Activated CD8-positive, alpha-beta memory T cell treated with anti-CD3 and anti-CD28 coated beads for 1 hour (primary cell): ENCODE measurements at places on chromosomes 3 and 15.

GRCh38 chr3:150527464-150528255 lies 18.6 kb downstream of the SERP1 start:
- DNase-seq = no peak

DNA sequence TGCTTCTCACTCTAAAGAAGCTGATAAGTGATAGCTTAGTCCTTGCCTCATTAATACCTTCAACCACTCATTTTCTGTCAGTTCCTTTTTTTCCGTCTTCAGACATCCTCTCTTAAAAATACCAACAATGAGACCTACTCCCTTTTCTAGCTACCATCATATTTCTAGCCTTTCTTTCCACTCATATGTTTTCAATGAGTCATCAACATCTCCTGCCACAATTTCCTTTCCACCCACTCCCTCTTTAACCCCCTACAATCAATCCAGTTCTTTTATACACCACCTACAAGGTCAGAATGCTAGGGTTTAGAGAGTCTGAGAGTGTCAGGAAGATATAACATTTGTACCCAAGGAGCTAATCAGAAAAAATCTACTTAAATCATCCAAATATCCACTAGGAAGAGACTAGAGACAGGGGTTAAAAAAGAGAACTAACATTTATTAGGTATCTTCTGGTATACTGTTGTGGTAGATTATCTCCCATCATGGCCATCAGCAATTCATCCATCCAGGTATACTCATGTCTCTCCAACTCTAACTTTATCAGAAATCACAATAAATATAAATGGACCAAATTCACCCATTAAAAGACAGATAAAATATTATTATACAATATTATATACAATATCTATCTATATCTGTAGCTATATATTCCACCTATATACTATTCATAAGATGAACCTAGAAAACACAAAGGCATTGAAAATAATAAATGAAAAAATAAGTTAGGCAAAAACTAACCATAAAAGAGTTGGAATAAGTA lies 42.5 kb downstream of the MYLK start:
- no peak for DNase-seq

DNA sequence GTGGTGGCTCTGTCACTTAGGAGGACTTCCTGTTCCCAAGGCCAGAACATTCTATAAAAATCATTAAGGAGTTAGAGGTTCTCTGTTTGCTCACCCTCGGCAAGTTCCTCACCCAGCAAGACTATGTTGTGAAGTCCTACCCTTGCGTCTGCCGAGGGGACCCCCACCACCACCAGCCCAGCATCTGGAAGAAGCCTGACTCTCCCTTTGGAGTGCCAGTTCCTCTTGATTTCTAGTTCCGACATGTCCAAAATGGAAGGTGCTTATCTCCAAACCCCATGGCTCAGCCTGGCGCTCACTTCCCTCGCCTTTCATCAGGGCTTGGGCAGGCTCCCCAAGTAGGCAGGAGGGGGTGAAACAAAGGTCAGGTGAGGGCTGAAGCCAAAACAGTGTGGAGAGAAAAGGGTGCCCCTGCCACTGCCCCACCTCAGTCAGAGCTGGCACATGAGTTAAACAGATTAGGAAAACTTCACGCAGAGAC lies 41.0 kb downstream of the BHLHE40 start:
- DNase-seq = no peak

DNA sequence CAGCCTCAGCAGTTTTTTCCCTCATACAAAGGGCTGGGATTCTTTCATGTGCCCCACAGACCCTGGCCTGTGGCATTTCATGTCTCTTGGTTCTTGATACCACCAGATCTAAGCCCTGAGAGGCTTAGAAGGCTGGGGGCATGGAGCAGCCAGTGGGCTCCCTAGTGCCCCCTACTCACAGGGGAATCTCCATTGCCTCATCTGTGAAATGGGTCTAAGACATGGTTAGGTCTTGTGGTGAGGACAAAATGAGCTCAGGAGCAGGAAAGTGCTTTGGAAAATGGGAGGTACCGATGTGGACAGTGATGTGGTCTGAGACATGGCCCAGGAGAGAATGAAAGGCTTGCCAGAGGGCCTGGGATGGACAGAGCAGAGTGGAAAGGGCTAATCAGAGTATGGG lies 94.3 kb downstream of the SMAD6 start:
- DNase-seq = no peak

GRCh38 chr15:85858586-85859375 lies 64.1 kb upstream of the KLHL25 start:
- DNase-seq = peak; percentile 32

DNA sequence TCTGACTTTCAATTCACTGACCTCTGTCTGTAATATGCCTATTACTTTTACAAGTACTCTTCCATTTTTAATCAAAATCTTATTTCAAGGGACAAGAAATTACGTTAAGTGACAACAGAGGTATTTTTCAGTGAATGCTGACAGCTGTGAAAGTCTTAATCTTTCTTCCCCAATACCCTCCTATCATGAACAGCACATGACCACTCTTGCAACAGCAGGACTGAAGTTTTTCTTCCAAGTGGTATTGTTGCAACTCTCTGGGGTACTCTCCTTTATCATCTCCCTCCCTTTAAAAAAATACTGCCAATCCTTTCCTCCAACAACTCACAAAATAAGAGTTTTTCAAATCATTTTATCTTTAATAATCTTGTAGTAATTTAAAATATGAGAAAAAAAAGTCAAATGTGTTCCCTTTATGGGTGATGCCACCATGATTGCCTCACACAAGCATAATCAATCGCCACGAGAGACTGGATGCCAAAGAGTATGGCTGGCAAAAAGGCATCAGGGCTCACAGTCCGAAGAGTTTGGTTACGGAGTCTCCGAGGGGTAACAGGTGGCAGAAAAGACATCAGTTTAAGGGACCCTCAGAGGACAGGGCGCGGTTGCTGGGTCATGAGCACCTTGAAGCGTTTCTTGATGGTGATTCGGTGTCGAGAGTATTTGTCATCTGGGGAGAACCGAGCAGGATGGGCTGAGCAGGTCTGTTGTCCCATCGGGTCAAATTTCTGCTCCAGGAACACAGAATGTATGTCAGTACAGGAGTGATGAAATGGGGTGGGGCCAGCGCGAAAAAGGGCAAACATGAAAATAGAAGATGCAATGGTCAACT lies 1.3 kb downstream of the NOP10 start:
- no peak for DNase-seq

DNA sequence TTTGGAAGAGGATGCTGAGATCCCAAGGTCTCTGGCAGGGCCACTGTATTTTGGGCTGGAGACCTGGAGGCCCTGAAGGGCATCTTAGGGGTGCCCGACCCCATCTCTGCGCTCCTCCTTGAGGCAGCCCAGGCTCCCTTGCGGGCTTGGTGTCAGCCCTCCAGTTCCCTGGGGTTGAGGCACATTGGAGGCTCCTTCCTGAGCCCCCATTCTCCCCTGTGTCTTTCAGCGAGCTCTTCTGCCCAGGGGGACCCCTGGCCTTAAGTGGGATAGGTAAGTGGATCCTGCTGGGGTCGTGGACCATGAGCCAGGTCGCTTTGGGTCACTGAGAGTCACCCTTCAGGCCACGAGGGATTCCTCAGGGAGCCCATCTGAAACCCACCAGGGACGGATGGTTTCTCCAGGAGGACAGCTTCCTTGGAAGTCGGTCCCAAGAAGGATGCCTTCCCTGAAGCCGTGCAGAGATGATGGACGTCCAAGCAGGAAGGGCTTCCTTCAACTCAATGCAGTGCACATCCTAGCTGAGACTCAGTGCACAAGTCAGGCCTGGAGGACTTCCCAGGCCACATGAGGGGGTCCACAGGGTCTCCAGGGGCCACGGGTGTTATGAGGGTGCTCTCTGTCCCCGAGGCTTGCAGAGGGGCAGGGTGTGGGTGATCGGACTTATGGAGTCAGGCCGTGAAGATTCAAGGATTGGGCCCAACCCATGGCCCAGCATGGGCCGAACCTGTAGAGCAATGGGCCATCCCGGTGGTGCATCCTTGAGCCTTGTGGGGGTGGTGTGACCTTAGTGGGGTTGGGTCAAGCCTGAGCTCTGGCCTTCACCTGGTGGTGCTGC lies 224.3 kb downstream of the SNRPN start:
- no peak for DNase-seq

DNA sequence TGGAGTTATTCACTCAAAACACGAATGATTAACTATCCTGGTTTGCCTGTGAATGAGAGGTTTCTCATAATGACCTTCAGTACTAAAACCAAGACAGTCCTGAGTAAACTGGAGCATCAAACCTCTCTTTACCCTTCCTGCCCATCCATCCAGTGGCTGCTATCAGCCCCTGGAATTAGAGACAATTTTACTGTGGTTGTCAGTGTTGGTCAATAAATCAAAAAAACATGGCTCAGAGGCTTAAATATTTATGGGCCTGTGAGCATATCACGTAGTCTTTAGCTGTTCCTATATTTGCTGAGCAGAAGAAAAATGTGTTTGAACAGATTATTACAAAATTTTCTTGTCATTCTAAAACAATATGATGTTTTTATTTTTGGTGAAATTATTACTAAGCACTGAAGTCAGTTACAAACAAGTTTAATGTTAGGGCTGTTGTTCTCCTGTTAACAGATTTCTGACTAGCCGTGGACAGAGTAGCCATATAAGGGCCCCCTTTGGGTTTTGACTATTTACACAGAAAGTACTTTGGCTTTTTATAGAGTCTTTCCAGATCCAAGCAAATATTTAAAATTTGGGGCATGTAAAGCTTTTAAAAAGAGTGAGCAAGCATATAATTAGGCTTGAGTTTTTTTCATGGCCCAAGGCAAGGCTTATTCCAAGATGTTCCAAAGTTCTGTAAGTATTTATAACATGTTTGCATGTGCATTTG lies 580.9 kb downstream of the DIPK2A start:
- no peak for DNase-seq

DNA sequence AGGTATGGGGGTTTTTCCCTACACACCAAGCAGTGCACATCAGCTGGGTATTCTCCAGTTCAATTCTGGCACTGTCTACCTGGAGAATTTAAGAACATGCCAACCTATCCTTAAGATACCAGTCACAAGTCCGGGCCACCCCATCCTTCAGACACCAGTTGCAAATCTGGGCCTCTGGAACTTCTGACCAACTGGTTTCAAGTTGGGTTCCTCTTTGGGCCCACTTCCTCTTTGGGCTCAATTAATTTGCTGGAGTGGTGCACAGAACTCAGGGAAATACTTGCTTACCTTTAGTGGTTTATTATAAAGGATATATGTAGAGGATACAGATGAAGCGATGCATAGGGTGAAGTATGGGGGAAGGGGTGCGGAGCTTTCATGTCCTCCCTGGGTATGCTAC lies 25.3 kb downstream of the GLCE start:
- no peak for DNase-seq

- peak; percentile 58 for DNase-seq
Observed at GRCh38 chr15:44726568-44727484, 9.5 kb upstream of the TRIM69 start.

DNA sequence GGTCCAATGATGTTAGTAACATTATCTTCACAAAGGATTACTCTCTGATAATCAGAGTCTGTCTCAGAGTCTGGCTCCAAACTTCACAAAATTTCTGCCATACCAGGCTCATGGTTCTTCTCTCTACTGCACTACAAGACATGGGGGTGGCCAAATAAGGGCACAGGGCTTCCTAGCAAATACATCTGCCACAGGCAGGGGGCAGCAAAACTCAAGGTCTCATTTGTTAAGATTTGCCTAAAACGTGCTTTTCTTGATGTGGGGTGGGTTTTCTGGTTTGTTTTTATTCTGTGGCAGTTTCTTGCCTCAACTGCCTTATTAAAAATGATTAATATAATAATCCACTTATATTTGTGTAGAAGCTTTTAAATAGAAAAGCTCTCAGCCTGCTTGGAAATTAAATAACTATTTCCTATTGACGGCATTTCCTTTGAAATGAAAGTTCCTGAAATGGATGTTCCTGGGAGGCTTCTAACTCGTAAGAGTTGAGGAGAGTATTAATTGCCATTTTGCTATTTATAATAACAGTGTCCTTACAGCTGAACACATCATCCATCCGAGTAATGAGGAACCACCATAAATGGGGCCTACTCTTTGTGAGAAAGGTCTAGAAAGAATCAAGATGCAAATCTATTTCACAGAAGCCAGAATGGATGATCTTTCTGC lies 53.8 kb downstream of the SST start:
- peak; percentile 19 for DNase-seq

- DNase-seq = no peak
Observed at GRCh38 chr3:128339491-128340012, 127.1 kb downstream of the DNAJB8 start.

- no peak for DNase-seq
Observed at GRCh38 chr15:48823237-48823636, 12.4 kb upstream of the CEP152 start.

- DNase-seq = no peak
Observed at GRCh38 chr15:96733721-96734120, 403.2 kb downstream of the NR2F2 start.

DNA sequence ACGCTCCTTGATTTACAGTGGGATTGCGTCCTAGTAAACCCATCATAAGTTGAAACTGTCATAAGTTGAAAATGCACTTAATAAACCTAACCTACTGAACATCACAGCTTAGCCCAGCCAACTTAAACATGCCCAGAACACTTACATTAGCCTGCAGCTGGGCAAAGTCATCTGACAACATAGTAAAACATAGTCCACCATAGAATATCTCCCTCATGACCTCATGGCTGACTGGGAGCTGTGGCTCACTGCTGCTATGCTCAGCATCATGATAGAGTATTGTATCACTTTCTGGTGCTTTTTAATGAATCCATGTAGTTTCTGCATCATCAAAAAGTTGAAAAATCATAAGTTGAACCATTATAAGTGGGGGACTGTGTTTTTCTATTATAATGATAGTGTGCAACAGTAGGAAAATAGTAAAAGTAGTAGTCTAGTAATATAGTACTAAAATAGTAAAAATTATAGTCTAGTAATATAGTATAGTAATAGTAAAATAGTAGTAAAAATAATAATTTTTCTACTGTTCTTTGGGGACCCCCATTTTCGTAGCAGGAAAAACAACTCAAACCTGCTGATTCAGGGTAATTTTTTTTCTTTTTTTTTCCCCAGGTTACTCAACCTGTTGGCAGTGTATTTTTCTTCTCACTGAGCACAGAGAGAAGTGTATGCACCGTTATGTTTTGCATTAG lies 233.5 kb downstream of the MYRIP start:
- DNase-seq = no peak

GRCh38 chr3:129007792-129008191 lies 6.7 kb downstream of the EFCC1 start:
- DNase-seq = no peak

GRCh38 chr3:190205739-190206138 lies 85.0 kb upstream of the P3H2 start:
- DNase-seq = no peak
